ENCODE measurements at places on chromosomes 1 and 21.

- DNase-seq = peak; percentile 14
These were observed 573 bp downstream of the KLHL21 start for GRCh38 chr1:6601923-6602668.

DNA sequence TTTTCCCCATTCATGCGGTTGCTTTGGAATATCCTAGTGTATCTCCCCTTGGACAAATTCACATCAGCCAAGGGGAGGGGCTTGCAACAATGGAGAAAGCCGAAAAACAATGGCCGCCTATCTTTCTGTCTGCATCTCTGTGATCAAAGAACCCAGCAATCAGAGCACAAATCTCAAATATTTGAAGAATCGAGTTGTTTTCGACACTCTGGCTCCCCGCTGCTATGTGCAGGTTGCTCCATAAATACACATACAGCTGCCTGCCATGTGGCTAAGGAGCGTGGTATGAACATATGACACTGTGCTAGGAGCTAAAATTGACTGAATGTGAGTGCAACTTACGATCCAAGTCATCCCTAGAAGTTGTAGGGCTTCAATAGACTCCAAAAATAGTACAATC, 8.5 kb downstream of the CFHR4 start:
- no peak for DNase-seq

DNA sequence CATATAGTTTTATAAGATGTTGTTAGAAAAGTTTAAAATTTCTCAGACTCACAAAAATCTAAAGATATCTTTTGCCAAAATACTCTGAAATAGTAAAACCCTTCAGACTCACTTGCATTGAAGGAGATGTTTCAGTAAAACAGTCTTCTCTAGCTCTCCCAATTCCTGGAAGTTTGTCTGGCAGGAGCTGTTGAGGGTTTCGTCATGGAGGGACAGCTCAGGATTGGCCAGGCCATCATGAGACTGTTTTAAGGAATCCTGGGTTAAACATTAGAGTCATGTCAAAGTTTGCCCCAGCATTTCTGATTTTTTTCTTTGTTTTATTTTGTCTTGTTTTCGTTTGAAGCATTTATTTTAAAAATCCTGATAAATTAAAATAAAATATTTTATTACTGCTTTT, 293.8 kb upstream of the PBX1 start:
- no peak for DNase-seq

DNA sequence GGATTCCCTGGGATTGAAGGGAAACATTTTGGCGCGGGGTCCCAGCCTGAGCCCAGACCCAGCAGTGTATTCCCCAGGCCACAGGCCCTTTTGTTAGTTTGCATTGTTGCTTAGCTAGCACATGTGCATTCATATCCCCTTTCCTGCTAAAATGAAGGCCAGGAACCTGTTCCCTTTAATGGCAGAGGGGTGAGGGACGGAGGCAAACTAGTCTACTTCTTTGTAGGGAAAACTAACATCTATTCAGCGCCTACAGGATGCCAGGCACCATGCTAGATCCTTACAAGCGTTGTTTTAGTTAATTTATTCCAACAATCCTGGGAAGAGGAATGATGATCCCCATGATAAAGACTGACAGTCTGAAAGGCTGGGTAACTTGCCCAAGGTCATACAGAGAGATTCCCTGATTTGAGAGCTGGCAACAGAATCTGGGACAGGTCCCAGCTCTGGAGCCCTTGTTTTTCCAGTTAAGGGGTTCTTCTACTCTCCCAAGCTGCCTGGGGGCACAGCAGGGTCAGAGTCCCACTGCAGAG, 595 bp upstream of the E2F2 start:
- no peak for DNase-seq

DNA sequence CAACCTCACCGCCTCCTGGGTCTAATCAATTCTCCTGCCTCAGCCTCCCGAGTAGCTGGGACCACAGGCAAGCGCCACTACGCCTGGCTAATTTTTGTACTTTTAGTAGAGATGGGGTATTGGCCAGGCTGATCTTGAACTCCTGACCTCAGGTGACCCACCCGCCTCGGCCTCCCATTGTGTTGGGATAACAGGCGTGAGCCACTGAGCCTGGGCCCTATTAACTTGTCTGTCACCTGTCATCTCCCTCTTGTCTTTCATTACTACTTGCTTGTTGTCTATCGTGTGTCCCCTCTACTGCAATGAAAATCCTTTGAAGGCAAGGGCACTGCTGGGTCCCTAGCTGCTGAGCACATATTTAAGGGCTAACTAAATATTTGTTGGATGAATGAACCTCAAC, 3.4 kb downstream of the UQCRHL start:
- DNase-seq = no peak

GRCh38 chr1:205296154-205296553, 25.4 kb downstream of the NUAK2 start:
- no peak for DNase-seq

DNA sequence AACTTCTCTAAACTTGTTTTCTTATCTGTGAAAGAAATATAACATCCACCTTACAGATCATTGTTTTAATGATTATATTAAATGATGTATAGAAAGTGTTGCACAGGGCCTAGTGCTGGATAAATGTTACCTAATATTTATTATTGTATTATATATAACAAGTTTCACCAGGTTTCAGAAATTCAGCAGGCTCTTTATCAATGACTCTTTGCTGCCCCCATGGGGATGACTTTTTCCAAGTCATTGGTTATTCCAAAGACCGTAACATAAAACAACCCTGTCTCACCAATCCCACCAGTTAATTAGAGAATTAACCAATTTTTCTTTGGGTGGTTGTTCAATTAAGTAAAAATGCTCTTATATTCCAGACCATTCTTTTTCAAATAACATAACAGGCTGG, 7.3 kb upstream of the DEDD start:
- DNase-seq = peak; percentile 42

DNA sequence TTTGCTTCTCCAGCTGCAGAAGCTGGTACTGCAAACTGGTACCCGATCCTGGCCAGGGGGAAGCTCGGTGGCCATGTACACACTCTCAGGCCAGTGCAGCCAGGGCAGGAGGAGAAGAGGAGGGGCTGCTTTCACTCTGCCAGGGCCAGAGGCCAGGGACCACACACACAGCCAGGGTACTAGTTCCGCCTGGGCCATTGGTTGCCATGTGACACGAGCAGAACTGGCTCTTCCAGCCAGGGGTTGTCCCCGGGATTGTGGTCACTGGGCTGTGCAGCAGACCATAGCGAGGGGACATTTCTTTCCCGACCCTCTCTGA, 3.7 kb upstream of the SHISAL2A start:
- DNase-seq = no peak

GRCh38 chr21:29481641-29482040, 182.9 kb downstream of the BACH1 start:
- DNase-seq = peak; percentile 91

GRCh38 chr1:197041486-197042353, 25.3 kb downstream of the F13B start:
- no peak for DNase-seq

- DNase-seq = no peak
These were observed 2.6 kb upstream of the LEFTY2 start for GRCh38 chr1:225943582-225943981.

- DNase-seq = no peak
These were observed 210.3 kb upstream of the USP24 start for GRCh38 chr1:55425310-55425930.

DNA sequence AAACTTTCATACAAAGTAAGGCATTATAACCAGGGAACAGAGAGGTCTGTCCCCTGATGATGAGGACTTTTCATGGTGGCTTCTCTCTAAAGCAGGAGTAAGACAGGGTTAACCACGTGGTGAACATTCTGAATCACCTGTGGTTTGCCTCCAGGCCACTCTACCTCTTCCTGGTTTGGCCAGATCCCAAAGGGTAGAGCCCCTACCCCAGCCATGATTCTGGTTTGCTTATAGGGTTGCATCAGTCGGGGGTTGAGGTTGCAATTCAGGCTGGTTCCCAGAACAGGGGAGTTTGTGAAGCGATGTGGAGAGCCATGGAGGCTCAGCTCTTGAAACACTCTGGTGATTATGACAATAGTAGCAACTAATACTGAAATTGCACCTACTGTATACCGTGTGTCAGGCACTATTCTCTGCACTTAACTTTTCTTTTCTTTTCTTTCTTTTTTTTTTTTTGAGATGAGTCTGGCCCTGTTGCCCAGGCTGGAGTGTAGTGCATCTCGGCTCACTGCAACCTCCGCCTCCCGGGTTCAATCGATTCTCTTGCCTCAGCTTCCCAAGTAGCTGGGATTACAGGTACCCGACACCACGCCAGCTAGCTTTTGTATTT, 8.3 kb downstream of the CNR2 start:
- no peak for DNase-seq
